Vagina (tissue), 2 donors: ENCODE measurements at places on chromosomes 3 and 15.

DNA sequence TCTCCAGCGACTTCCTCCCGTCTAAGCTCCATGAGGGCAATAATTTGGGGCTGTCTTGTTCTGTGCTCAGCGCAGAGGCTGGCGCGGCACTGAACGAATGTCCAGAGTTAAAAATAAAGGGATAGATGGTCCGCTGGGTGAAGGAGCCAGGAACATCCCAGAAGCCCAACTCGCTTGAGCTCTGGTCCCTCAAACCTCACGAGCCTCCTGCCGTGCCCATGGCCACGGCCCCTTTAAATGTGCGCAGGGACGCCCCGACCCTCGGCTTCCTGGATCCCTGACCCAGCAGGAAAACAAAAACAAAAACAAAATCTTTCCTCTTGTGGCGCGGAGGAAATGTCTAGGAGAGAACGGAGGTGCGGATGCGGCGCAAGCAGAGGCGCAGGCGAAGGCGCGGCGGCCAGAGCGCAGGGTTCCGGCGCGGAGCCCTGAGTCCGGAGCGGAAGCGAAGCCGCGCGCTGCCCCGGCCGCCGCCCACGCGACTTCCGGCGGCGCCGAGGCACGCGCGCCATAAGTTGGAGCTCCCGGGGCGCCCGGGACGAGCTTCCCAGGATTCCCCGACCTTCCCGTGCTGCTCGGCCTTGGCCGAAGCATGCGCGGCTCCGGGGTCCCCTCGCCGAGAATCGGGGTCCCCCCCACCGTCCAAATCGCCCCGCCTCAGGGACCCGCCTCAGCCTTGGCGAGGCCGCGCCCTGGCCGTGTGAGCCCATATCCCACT is 52.9 kb upstream of the WNT7A start:
- DNase-seq = no peak

DNA sequence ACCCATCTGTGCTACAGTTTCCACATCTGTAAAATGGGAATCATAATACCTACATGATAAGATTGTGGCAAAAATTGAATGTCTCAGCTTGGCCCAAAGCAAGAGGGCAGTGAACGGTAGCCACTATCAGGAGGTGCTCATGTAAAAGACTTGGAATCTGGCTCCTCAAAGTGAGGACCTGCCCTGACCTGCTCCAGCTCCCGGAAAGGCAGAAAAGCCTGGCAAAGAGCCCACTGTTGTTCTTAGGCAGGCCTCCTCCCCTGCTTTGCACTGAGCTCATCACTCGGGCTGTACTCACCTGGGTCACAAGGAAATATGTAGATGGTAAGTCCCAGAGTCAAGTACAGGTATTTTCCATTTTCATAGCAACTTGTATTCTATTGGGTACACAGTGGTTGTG is 250.7 kb upstream of the TBL1XR1 start:
- DNase-seq = no peak

- DNase-seq = no peak
Observed at GRCh38 chr3:15347063-15347736, 14.8 kb upstream of the SH3BP5 start.

- DNase-seq = no peak
Observed at GRCh38 chr15:36053746-36054145, 507.8 kb upstream of the DPH6 start.

- no peak for DNase-seq
Observed at GRCh38 chr3:12961007-12961696, 112.1 kb downstream of the IQSEC1 start.

DNA sequence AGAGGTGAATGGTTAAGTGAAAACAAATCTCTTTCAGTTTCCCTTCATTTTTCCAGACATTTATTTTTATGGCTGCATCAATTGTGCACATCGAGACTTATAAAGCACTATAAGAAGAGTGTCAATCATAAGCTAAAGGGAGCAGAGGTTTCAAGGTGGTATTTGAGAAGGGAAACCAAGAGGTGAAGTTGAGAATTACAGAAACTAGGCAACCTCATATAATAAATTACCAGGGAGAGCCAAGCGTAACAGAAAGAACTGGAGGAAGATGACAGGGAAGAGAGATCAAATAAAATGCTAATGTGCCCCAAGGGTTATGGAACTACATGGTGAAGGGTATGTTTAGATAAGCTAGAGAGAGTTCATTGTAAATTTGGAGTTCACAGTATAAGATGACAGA is 6.3 kb upstream of the CCDC54 start:
- DNase-seq = no peak

DNA sequence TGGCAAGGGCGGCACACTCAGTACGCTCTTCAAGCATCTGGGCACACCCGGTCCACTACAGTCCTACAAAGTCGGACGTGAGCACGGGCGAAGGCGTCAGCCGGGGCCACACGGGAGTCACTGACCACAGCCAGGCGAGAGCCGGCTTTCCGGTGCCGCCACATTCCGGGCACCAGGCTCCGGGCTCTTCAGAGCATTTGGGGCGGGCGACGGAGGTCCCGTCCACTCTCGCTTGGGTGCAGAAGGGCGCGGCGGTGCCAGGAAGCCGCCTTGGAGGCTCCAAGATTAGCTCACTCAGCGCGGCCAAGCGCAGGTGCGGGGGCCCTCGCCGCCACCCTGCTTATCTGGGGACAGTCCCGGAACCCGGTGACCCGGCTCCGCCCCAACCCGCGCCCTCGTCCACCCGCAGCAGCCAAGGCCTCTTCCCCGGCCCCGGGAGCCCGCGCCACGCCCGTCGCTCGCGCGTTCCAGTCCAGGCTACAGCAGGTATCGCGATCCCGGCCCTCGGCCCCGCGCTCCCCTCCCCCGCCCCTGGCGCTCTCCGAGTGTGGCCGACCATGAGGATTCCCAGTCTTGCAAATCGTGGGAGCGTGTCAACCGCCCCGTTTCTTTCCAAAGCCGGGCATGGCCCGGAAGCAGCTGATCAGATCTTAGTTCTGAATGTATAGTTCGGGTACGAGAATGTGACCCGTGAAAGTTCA is at the start of gene ADPRH:
Gene ADPRH, plus strand, starts transcription at position 127 of the 701 bp plus-strand sequence. CDS start 2,678 bp downstream, outside the sequence.
- no peak for DNase-seq

DNA sequence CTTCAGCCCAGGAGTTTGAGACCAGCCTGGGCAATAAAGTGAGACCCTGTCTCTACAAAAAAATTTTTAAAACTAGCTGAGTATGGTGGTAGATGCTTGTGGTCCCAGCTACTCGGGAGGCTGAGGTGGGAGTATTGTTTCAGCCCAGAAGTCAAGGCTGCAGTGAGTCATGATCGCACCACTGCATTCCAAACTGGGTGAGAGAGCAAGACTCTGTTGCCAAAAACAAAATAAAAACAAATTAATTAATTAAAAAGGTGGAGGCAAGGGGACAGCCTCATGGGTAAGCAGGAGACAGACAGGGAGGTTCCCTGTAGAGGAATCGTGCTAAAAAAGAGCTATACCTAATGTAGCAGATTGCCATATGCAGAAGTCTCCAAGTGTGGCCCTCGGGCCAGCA is 12.6 kb downstream of the HAPLN3 start:
- DNase-seq = no peak
